Stimulated activated CD4-positive, alpha-beta T cell treated with anti-CD3 and anti-CD28 coated beads, Interleukin-1b, Interleukin-23, amount 100 ng/mL, for 1 hour (primary cell): ENCODE measurements at places on chromosomes 16 and 17.

DNA sequence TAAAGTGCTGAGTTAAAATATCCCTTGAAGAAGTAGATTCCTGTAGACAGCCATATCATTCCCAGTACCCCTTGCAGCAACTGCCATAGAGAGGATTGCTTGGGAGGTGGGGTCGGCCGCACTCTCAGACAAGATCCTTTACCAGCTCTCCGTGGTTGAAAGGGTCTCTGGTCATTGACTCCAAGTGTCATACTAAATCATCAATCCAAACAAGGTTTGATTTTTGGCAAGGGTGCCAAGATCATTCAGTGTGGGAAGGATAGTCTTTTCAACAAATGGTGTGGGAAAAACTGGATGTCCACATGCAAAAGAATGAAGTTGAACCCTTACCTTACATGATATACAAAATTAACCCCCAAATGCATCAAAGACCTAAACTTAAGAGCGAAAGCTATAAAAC lies 21.8 kb downstream of the TBX2 start:
- DNase-seq = no peak

DNA sequence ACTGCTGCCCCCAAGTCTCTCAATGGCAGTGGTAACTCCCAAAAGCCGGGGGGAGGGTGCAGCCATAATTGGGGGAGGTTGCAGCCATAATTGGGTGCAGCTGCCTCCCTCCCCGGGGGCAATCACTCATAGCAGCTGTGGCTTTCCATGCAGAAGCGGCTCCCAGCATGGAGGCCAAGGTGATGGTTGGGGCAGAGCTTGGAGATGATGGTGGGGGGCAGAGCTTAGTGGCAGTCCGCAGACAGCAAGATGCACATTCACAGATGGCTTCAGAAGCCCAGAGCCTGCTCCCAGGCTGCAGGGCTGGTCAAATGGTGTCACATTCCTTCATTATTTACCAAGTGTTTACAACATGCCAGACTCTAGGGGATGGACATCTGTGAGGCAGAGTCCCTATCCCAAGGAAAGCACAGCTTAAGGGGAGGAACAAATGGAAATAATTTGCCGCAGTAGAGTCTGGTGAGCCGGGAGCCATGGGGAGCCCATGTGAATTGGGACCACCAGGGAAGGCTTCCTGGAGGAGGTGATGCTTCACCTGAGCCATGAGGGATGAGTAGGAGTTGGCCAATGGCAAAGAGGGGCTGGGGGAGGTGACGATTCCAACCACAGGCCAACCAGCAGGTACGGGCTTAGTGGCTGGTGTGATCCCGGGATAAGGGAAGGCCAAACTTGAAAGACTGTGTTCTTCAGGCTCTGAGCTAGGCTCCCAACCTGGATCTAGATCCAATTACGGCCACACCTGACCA lies 8.1 kb downstream of the DOC2B start:
- DNase-seq = no peak

- no peak for DNase-seq
Measured at GRCh38 chr16:56109205-56109604, 82.1 kb upstream of the GNAO1 start.

GRCh38 chr17:17669580-17670235 lies 11.6 kb upstream of the RAI1 start:
- DNase-seq = no peak

GRCh38 chr17:78271419-78272170 lies 40.2 kb downstream of the TMEM235 start:
- no peak for DNase-seq

DNA sequence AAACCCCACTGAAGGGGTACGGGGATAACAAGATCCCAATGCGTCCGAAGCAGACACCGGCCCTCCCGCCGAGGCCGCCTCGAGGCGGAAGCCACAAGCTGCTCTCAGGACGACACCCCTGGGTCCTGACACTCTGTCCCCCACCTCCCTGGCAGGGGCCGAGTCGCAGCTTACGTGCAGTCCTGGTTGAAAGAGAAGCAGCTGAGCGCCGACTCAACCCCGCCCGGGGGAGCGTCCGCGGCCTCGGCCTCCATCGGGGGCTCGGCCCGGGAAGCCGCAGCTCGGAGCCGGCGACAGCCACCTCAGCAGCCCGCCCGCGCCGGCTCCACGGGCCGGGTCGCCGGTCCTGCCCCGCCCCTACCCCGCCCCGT lies at the start of gene WIPI1:
WIPI1 (minus strand) TSS at position 329 of the 371 bp plus-strand sequence; CDS start at position 254, 75 bp downstream.
- no peak for DNase-seq
